ENCODE measurements at places on chromosomes 1 and 21.

GRCh38 chr1:168330285-168330684 is 49.6 kb downstream of the TBX19 start:
- no peak for DNase-seq

DNA sequence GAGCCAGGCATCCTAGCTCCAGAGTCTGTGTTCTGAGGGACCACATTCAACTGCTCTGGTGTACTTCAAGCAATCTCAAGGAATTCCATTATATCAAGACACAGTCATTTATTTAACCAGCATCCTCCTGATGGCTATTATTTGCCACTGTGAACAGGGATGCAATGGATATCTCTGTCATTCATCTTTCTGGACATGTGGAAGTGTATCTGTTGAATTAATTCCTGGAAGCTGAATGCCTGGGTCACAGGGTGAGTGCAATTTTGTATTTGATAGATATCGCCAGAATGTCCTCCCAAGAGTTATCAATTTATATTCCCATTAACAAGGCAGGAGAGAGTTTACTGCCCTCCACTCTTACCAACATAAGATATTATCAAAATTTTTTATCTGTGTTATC is 24.7 kb upstream of the LRP8 start:
- no peak for DNase-seq

- peak; percentile 87 for DNase-seq
Measured at GRCh38 chr1:228902781-228903433, 167.6 kb downstream of the RHOU start.

- DNase-seq: no peak
Measured at GRCh38 chr1:60697204-60697994, 385.0 kb upstream of the NFIA start.

- DNase-seq: no peak
Measured at GRCh38 chr1:203492082-203492747, 1.7 kb upstream of the OPTC start.

DNA sequence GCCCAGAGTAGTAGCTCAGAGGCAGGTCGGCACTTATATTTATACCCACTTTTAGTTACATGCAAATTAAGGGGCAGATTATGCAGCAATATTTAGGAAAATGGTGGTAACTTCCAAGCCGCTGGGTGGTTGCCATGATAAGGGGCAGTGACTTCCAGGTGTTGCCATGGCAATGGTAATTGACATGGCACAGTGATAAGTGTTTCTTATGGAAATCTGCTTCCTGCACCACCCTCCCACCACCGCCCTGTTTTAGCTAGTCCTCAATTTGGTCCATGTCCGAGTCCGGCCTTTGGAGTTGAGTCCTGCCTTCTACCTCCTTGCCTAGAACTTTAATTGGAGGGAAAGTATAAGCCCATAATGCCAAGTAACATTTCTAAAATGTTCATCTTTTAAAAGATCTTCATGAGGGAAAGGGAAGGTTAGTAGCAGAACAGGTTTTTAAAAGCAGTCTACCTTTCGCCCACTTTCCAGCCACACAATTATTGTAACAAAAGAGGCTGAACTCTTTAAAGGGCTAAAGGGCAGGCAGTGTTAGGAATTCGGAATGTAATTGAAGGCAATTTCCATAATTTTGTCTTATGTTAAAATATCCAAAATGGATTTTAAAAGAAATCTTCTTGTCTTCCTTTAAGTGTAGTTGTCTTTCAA is 21.7 kb downstream of the ZBTB8B start:
- DNase-seq: peak; percentile 69

DNA sequence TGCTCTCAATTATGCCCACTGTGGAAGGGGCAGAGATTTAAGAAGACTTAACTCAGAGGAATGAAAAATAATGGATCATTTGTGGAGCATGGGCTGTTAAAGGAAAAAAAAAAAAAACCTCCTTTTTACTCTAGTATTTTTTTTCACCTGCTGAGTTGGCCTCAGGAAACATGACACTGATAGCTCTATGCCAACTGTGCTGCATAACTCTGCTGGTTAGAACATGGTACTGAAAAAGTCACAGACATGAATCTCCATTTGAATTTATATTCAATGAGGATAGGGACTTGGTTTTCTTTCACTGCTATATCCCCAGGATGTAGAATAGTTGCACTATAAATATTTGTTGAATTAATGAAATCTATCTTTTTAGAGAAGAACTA is 86.1 kb upstream of the KIAA0040 start:
- DNase-seq: no peak

GRCh38 chr21:33308586-33309490 is 15.9 kb upstream of the IFNAR1 start:
- DNase-seq: no peak

- no peak for DNase-seq
Measured at GRCh38 chr1:215263636-215264035, 181.1 kb downstream of the KCNK2 start.

- DNase-seq: no peak
Measured at GRCh38 chr1:245807954-245808719, 653.4 kb downstream of the KIF26B start.

DNA sequence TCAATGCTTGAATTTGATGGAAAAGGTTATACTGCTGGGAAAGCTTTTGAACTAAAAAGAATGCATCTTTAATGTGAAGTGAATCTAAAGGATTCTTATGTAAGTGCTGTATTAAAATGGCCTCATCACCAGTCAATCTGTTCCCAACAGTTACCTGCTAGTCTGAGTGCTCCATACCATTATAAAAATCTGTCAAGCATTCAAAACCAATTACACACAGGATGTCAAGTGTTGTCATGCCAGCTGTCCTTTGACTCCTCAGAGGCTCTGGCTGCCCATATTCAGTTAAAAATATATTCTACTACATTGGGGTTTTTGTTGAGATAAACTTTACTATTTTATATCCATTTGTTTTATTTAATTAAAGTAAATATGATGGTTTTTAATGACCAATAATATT is 1587.7 kb downstream of the AMY1C start:
- DNase-seq: no peak

DNA sequence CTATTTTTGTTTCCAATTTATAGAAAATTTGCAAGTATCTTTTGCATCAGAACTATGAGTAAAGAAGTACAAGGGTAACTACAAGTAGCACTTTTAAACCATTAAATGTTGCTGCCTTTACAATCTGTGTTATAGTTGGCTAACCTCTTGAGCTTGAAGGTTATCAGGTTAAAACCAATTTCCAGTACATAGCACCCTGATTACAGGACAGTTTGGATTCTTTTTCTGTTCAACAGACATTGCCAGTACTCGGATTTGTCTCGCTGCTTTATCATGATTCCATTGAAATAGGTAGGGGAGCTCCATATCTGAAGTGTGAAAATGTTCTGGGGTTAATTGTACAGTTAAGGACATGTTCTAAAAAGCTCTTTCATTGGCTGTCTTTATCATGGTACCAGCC is 40.0 kb downstream of the MIA3 start:
- DNase-seq: no peak

GRCh38 chr1:26546375-26546774 is 16.8 kb downstream of the RPS6KA1 start:
- no peak for DNase-seq

GRCh38 chr21:38277501-38278131 is 20.8 kb downstream of the KCNJ15 start:
- no peak for DNase-seq

GRCh38 chr1:192913683-192914082 is 104.8 kb downstream of the RGS2 start:
- peak; percentile 33 for DNase-seq

DNA sequence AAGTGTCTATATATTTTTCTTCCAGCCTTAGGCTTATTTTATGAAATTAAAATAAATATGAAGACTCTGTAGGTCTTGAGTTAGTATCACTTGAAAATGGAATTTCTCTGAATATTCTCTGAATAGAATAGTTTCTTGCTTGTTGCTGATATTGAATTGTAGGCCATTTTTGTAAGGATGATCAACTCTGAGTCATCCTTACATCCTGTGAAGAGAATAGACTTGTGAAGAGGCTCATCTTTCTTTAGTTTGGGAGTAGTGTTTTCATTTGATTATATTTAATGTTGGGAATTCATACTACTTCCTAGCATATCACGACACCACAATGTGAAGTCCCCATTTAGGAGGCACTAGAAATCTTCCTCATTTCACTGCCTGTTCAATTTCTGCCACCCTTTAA is 27.5 kb upstream of the CD1D start:
- DNase-seq: no peak

DNA sequence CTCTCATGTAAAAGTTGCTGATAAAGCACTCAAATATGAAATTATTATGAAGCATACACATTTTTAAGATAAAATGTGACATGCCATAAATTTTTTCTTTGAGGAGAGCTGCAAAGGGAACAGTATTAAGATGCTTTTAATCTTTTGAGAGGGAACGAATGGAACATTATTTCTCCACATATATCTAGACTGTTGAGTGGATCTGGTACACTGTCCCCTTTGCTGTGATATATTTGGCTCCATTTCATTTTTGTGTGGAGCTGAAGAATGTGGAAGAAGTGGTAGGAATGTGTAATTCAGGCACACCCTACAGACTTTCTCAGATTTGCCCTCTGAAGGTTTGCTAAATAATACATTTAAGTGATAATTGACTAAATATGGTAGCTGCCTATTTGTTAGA is 31.7 kb downstream of the PGM1 start:
- DNase-seq: no peak

DNA sequence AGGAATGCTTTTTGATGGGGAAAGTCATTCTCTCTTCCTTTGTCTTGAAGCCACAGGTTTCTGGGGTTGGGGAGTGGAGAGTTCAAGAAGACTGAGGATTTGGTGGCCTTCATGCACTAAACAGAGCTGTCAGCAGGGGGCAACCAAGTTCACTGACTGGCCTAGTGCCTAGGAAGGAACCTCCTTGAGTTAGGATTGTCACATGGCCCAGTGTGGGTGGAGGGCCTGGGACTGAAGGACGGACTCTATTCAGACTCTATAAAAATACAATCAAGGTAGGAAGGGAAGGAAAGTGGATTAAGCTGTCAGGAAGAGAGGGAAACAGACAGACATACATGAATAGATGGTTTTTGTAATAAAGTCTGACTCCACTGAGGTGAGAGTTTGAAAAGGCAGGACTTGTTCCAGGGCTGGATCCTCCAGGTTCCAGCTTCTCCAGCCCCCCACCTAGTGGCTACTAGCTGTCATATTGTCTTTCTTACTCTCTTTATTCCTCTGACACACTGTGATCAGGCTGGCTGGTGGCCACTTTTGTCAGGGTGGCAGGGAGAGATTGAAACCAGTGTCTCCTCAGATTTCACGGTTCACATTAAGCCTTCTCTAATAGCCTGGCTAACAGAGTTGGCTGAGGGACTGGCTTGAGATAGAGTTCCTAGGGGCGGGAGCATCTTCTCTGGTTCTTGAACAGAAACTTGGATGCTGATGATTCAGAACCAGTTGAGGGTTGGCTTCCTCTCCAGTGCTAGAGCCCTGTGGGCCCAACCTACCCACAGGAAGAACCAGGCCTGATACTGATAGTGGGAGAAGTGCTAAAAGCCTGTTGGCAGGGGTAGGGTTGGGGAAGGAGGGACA is 4.1 kb upstream of the SH3BGRL3 start:
- DNase-seq: peak; percentile 97

- DNase-seq: peak; percentile 65
Measured at GRCh38 chr1:6889875-6890480, 104.7 kb downstream of the CAMTA1 start.

- DNase-seq: no peak
Measured at GRCh38 chr1:62452951-62453350, 16.1 kb downstream of the USP1 start.

DNA sequence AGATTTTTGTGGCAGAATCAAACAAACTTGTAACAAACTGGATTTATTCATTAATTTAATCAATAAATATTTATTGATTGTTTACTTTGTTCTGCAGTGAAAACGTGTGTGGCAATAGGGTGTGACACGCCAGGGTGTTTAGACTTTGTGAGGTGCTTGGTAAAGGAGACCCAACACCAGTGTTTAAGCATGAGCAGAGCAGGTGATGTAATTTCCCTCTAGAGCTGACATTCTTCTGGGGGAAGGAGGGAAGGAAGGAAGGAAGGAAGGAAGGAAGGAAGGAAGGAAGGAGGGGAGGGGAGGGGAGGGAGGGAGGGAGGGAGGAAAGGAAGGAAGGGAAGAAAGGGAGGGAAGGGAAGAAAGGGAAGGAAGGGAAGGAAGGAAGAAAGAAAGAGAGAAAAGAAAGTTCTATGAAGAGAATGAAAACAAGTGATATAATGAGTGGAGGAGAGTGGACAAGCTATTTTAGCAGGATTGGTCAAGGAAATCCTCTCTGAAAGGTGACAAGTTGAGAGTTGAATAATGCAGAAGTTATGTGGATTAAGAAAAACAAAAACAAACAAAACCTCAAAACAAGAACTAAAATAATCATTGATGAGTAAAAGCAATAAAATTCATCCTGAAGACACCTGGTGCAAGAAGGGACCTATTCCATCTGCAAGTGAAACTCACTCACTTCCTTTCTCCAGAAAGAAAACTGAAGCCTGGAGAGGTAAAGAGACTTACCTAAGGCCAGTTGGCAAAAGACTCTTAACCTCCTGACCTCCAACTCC is 60.8 kb downstream of the TSEN15 start:
- no peak for DNase-seq

GRCh38 chr1:35807614-35808449 is at the start of gene AGO4:
AGO4 (plus strand) TSS chr1:35808016; CDS start chr1:35808417, 401 bp downstream.
- DNase-seq: peak; percentile 41

DNA sequence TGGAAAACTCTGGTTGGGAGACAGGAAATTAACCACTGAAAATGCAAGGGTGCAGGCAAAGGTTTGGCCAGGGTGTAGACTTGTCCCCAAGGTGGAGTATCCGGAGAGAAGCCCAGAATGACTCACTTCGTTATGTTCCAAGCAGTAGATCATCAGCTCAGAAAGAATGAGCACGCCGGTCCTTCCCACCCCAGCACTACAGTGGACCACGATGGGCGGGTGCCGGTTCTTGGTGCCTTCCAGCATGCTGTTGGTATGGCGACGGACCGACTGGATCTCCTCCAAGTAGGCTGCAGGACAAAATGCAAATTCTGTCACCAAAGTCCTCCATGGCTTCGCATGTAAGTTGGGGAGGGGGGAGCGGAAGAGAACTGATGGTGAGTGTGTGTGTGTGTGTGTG is 83.4 kb downstream of the SMYD2 start:
- DNase-seq: no peak

GRCh38 chr1:19504796-19505692 is 19.7 kb upstream of the CAPZB start:
- DNase-seq: no peak

- no peak for DNase-seq
Measured at GRCh38 chr1:64046891-64047290, 156.5 kb upstream of the UBE2U start.

Measured in HT-29 (cell line).